Dorsolateral prefrontal cortex (tissue), 122 donors: ENCODE measurements at places on chromosomes 1 and 21.

DNA sequence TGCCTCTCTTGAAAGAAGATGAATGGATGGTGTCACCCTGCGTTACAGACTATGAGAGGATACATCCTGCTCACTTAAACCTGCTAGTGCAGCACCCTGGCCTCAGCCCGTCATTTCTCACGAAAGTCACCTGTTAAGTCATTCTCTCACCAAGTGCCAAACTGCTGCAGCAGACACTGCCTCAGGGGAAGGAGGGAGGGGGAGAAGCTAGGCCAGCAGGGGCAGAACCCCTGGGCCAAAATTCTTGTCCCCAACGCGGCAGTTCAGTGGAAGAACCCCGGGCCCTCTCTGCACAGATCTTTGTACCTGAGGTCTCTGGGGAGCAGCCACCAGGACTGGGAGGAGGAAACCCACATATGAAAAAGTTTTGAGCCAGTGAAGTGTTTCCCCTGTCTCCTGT is 37.6 kb downstream of the SYT6 start:
- DNase-seq = no peak

DNA sequence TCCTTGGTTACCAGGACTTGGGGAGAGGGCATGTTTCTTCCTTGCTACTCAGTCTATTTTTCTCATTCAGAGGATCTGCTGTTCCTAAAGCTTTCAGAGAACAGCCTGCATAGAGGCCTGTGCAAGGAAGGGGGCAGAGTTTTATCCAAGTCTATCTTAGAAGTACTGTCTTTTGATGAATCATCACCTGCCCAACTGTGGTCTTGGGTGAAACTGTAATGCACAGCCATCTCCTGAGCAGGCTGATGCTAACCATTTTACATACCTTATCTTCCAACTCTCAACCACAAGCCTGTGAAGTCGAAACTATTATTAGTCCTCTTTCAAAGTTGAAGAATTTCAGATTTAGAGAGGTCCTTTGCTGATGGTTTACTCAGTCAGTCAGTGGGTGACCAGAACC is 368.0 kb downstream of the HHAT start:
- no peak for DNase-seq

GRCh38 chr1:35745124-35745730 is 24.6 kb downstream of the CLSPN start:
- DNase-seq = no peak

GRCh38 chr1:158730453-158730852 is 9.9 kb upstream of the OR6K3 start:
- DNase-seq = no peak

- no peak for DNase-seq
Measured at GRCh38 chr1:47555841-47556560, 118.2 kb downstream of the FOXD2 start.

DNA sequence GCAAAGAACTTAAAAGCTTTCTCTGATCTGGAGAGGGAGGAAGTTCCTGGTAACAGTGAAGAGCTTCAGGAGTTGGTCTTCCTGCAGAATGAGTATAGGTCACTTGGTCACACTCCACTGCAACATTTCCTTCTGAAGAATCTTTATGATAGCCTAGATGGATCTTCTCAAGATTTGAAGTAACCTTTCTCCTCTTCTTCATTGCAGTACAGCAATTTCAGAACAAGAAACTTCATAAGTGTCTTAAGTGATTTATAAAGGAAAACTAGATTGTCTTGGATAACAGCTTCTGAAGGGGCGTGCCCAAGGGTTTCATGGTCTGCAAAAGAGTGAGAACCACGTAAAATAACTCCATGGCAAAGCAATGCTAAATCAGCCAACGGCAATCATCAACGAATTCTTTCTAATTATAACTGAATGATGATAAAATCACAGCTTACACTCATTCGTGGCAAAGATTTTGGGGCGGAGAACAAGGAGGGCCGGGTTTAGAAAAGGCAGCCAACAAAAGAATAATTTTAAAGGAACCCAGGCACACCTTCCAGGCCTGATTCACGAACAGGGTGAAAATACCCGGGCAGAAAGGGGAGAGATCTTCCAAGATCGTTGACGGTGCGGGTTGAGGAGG is 53.9 kb upstream of the ASPM start:
- DNase-seq = peak; percentile 12

GRCh38 chr21:31473685-31474345 is 129.8 kb upstream of the TIAM1 start:
- no peak for DNase-seq

- DNase-seq = no peak
Measured at GRCh38 chr1:36764798-36765197, 269.5 kb downstream of the GRIK3 start.

GRCh38 chr1:182699393-182700350 is 15.3 kb upstream of the RGS8 start:
- DNase-seq = peak; percentile 39

DNA sequence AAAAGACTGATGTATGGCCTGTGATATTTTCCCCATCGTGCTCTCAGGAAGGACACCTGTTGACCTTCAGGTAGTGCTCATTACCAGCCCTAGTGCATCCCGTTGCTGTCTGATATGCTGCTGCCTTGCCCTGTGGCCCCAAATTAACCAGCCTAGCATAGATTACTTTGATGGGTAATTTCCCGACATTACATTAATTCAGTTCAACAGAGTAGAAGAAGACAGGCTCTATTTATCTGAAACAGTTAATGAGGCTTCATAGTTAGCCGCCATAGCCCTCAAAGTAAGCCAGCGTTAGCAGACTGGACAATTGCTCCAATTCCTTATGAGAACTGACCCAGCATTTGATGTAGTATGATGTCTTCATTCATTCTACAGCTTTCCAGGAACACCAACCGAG is 257.6 kb downstream of the OLFM3 start:
- DNase-seq = no peak

DNA sequence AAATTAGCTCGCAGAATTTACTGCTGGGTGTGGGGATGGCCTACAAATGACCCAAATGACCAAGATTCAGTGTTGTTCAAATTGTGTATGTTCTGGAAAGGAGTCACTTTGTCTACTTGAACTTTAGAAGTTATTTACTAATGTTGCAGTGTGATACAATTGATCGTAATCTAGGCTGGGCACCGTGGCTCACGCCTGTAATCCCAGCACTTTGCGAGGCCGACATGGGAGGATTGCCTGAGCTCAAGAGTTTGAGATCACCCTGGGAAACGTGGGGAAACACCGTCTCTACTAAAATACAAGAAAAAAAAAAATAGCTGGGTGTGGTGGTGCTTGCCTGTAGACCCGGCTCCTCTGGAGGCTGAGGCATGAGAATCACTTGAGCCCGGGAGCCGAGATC is 57.6 kb upstream of the TMPRSS2 start:
- DNase-seq = no peak

DNA sequence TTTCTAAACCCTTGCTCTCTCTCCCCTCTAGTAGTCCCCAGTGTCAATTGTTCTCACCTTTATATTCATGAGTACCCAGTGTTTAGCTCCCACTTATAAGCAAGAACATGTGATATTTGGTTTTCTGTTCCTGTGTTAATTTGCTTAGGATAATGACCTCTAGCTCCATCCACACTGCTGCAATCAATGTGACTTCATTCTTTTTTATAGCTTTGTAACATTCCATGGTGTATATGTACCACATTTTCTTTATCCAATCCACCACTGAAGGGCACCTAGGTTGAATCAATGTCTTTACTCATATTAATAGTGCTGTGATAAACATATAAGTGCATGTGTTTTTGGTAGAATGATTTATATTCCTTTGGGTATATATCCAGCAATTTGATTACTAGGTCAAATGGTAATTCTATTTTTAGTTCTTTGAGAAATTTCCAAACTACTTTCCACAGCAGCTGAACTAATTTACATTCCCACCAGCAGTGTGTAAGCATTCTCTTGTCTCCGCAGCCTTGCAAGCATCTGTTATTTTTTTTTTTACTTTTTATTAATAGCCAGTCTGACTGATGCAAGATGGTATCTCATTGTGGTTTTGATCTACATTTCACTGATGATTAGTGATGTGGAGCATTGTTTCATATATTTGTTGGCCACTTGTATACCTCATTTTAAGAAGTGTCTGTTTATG is 277.8 kb downstream of the LTN1 start:
- DNase-seq = no peak

DNA sequence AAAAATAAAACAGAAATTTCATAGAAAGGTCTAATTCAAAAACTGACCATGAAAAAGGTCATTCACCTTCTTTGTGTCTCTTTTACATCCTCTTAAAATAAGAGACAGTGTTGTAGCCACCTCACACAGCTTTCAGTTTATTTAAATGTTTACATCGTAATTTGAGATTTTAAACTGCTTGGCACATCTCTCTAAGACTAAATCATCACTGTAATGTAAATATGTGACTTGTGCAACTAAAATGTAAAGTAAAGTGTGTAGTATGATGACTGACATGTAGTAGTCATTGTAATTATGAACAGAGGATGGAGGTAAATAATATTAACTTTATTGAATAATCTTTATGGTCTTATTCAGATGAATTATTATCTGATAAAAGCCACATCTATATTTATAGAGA is 283.9 kb downstream of the KCNT2 start:
- DNase-seq = no peak

GRCh38 chr1:54307305-54307704 is 98.9 kb downstream of the SSBP3 start:
- no peak for DNase-seq

DNA sequence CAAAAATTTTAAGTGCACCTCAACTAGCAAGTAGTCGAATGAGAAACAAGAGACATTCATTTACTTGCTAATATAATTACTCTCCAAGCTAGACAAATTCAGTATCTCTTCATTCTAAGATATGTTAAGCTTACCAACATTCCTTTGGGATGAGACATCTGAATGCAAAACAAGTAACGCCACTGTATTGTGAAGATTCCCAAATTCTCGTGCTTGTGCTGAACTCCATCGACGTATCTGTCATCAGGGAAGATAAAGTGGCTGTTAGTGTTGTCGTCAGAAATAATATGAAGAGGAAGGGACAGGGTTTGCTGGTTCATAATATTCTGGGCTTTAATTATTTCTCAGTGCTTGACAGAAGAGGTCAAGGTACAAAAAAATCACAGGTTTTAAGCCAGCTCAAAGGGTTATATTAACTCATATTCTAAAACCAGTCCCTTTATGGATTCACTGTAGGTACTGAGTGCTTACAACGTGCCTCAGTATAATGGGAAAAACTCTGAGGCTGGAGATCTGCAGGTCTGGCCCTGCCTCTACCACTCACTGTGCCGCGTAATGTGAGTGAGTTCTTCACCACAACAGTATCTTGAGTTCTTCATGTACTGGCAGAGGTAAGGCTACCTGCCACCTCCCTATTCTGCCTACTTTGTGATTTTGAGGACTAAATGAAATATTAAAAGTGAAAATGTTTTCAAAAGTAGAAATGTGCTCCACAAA is 42.0 kb downstream of the PCSK9 start:
- DNase-seq = no peak

DNA sequence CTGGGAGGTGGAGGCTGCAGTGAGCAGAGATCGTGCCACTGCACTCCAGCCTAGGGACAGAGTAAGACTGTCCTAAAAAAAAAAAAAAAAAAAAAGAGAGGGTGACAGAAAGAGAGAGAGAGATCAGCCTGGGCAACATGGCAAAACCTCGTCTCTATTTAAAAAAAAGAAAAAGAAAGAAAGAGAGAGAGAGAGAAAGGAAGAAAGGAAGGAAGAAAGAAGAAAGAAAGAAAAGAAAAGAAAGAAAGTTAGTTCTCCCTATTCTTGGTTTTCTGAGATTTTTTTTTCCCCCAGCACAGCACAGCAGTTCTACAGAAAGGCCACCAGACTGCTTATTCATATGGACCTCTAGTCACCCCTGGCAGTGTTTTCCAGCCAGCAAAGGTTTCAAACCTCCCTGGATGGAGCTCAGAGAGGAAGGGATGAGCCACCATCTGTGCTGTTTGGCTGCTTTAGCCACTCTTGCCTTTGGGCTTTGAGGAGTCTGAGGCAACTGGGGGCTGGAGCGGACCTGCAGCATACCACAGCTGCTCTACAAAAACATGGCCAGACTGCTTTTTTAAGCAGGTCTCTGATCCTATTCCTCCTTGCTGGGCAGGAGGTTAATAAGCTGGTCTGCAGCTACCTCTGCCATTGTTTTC is 10.6 kb downstream of the S100A6 start:
- no peak for DNase-seq

DNA sequence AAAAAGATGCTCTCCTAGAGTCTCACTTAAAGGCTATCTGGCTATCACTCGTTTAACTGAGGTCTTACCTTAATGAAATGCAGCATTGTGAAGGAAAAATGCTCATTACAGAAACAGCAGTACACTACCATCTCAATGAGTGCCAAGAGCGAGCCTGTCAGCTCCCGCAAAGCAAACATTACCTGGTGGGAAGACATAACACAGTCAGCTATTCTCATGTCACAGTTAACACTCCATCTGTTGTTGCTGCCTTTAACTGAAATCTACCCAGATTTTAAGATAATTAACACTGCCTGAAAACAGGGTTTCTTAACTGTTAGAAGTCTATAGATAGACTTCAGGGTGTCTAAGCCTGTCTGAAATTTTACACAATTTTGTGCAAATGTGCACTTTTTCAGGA is 39.1 kb downstream of the PCSK9 start:
- DNase-seq = peak; percentile 57

DNA sequence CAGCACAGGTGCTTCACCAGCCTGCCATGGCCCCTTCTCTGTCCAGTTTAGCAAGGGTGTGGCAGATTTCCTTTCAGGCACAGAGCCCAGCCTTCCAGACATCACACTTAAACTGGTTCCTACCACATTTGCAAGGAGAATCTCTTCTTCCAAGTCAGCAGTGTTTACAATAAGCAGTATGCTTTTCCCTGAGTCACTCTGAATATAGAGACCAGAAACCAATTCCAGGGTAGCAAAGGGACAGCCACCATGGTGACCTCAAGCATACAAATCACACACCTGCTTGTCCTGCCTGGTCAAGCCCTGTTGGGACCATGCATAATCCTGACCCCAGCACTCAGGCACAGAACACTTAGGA is 8.7 kb upstream of the CBR3 start:
- DNase-seq = no peak

- DNase-seq = no peak
Measured at GRCh38 chr1:116586741-116587143, 15.9 kb upstream of the CD58 start.

GRCh38 chr21:25979845-25980616 is 190.5 kb downstream of the APP start:
- no peak for DNase-seq

GRCh38 chr1:1203561-1204424 is 2.6 kb downstream of the TNFRSF18 start:
- DNase-seq = no peak

GRCh38 chr1:213492161-213493041 is 441.4 kb downstream of the RPS6KC1 start:
- no peak for DNase-seq

GRCh38 chr21:21713651-21714180 is 715.5 kb downstream of the NCAM2 start:
- no peak for DNase-seq

GRCh38 chr1:77513839-77514763 is 168.4 kb downstream of the ZZZ3 start:
- DNase-seq = peak; percentile 58

DNA sequence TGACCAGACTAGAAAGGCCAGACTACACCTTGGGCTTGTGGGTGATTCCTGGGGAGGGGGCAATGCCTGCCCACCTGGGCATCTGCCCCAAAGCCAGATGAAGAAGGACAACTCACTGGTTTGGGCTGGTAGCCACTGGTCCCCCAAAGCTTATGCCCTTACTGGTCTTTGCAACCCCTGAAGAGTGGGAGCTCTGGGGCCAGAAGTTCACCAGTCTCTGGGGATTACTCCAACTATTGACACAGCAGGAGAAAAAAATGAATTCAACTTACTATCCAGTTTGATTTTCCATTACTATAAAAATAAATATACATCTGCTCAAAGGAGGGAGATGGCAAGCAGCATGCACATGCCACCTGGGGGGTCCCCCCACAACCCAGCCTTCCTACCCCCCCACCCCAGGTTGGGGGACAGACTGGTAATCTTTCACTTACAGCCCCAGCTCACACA is 2.6 kb downstream of the AHDC1 start:
- DNase-seq = no peak
